ENCODE measurements at places on chromosomes 4 and X. TPM values are rescaled to one million over a fixed set of nuclear protein-coding genes. Genes with fewer than 3 reads are reported as not detected.

- no peaks in the 10 kb centered on the region for H3K27me3 ChIP-seq
- no peak for DNase-seq
- no peaks in the 10 kb centered on the region for H3K36me3 ChIP-seq
- H3K4me1 ChIP-seq = no peaks in the 10 kb centered on the region
- no peak overlapping the region for H3K27ac ChIP-seq
Measured at GRCh38 chr4:14985161-14985560, 17.1 kb upstream of the CPEB2 start.

- H3K4me1 ChIP-seq = no peaks in the 10 kb centered on the region
- H3K4me3 ChIP-seq = no peak overlapping the region
- H3K27ac ChIP-seq = no peak overlapping the region
- no peaks in the 10 kb centered on the region for H3K36me3 ChIP-seq
- H3K27me3 ChIP-seq = peaks cover 40% of the 10 kb centered on the region
- peak; percentile 17 for DNase-seq
Measured at GRCh38 chrX:69618803-69619202, 2.9 kb downstream of the EDA start.

DNA sequence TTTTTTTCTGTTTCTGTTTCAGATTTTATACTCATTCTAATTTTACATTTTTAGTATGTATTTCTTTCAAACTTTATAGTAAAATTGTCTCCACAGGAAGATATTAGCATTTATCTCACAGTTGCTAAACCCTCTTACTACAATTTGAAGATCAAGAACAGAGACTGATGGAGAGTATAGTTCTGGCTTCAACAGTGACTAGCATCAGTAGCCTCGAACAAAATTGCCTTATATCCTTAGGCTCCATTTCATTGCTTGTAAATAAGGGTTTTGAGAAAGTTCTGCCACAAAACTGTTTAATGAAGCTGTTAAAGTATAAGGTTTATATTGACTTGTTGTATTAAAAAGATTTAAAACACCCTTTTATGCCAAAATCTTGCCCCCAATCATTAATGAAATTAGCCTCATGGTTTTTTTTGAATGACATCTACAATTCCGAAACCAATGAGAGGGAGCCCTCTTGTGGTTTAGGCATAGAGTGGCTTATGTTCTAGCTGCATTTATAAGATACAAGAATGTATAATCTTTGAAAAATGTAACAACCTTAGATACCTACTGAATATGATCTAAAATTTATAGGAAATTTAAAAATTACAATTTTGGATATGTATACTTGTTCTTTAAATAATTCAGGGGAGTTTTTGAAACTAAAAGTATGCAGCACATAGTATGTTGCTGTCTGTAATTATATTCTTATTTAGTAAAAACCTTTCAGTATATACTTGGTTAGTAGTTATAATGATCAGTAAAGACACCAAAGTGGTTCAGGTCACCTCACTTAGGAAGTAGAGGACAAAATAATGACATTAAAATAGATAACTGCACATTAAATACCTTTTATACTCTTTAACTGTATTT is 109.8 kb upstream of the HPGD start:
- H3K4me1 ChIP-seq = no peaks in the 10 kb centered on the region
- DNase-seq = peak; percentile 19
- H3K27me3 ChIP-seq = no peaks in the 10 kb centered on the region
- no peak overlapping the region for H3K27ac ChIP-seq

GRCh38 chr4:74623041-74623440 is 171.3 kb downstream of the BTC start:
- H3K36me3 ChIP-seq = no peaks in the 10 kb centered on the region
- H3K27me3 ChIP-seq = no peaks in the 10 kb centered on the region
- H3K4me3 ChIP-seq = no peak overlapping the region
- H3K4me1 ChIP-seq = peaks cover 10% of the 10 kb centered on the region

DNA sequence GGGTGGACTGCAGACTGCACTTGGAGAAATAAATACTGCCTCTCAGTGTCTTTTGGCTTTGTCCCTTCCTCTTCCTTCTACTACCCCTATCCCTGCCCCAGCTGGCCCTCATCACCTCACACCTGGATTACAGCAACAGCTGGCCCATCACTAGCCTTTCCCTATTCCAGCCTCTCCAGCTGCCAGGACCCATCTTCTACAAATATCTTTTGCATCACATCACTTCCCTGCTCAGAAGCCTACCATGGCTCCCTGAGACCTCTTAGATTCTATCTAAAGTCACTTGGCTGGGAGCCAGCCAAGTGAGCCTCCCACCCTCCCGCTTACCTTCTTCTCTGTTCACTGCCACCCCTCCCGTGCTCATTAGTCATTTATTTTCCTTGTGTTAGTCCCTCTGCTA is 66.8 kb downstream of the TSC22D3 start:
- no peaks in the 10 kb centered on the region for H3K36me3 ChIP-seq
- no peak overlapping the region for H3K27ac ChIP-seq
- no peak overlapping the region for H3K4me3 ChIP-seq
- H3K27me3 ChIP-seq = peaks cover 10% of the 10 kb centered on the region
- no peaks in the 10 kb centered on the region for H3K4me1 ChIP-seq

GRCh38 chrX:1316527-1316926 is 20.1 kb upstream of the IL3RA start:
- no peaks in the 10 kb centered on the region for H3K36me3 ChIP-seq
- H3K4me3 ChIP-seq = no peak overlapping the region
- no peak overlapping the region for H3K27ac ChIP-seq

Gene CABS1
- polyA plus RNA-seq = not detected

DNA sequence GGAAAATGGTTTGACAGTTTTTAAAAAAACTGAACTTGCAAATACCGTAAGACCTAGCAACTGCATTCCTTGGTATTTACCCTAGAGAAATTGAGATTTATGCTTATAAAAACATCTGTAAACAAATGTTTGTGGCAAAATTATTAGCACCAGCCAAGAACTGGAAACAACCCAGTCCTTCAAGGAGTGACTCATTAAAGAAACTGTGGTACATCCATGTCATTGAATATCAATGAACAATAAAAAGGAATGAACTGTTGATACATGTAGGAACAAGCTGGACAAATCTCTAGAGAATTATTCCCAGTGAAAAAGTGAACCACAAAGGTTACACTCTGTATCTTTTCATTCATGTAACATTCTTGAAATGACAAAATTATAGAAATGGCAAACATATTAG is 240.2 kb upstream of the ADAMTS3 start:
- H3K27me3 ChIP-seq = no peaks in the 10 kb centered on the region
- DNase-seq = no peak
- no peak overlapping the region for H3K4me3 ChIP-seq

DNA sequence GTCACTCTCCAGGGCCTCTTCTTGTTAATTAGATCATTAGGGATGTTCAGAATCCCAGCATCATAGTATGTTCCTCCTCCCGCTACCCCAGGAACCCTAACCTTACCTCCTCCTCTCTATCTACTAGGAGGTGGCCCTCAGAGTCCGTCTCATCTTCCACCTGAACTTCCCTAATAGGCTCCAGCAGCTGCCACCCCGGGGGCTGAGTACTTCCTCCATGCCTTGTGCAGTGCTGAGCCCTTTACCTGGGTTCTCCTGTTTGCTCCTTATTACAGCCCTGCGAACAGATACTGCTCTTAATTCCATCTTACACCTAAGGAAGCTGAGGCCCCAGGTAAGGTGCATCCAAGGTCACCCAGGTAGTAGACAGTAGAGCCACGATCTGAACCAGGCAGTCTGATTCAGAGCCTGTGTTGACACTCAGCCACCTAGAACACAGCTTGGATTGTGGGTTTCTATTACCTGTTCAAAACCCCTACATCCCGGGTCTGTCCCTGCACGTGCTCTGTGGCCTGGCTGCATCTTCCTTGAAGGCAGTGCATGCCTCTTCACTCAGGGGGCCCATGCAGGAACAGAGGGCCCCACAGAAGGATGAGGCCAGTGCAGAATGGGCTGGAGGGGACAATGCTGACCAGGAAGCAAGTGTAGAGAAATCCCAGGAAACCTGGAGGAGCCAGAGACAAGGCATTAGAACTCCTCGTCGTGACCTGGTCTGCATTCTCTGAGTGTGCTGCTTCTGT is 51.4 kb upstream of the MSANTD1 start:
- no peak overlapping the region for H3K27ac ChIP-seq
- no peak for DNase-seq
- peaks cover 32% of the 10 kb centered on the region for H3K36me3 ChIP-seq
- peaks cover 39% of the 10 kb centered on the region for H3K4me1 ChIP-seq

DNA sequence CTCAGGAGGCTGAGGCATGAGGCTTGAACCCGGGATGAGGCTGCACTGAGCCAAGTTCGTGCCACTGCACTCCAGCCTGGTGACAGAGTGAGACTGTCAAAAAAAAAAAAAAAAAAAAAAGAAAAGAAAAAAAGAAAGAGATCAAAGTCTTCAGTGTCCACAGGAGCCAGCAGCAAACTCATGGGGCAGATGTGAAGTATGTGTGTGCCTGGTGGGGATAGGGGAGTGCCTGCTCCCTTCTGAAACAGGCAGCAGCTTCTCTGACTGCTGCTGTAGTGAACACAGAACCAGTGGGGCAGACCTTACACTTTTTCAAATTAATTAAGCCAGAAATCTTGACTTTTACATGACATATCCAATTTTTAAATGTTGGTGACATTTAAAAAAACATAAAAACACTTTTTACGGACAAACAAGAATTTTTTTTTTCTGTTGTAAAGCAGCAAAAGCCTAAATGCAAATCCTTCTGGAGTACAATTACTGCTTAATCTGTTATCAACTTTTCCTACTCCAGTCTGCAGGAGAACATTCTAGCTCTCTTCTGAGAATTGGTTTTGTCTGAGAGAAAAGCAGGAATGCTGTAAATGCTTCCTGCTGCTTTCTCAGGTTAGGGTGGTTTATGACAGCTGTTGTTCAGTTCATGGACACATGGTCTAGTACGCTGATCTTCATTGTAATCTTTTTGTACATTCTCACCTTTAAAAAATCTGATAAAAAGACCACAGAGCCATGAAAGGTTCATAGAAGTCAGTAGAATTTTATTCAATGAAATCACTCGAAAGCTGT is 311.1 kb downstream of the CAMK2D start:
- no peak for DNase-seq
- H3K4me3 ChIP-seq = no peak overlapping the region
- no peak overlapping the region for H3K27ac ChIP-seq
- peaks cover 15% of the 10 kb centered on the region for H3K36me3 ChIP-seq
- H3K4me1 ChIP-seq = peaks cover 26% of the 10 kb centered on the region

- H3K36me3 ChIP-seq = no peaks in the 10 kb centered on the region
- H3K4me3 ChIP-seq = no peak overlapping the region
- no peaks in the 10 kb centered on the region for H3K27me3 ChIP-seq
- no peak for DNase-seq
- H3K4me1 ChIP-seq = no peaks in the 10 kb centered on the region
Measured at GRCh38 chr4:40710484-40711254, 39.1 kb upstream of the NSUN7 start.

GRCh38 chr4:156968479-156968984 is 3.1 kb downstream of the PDGFC start:
- H3K4me1 ChIP-seq = peaks cover 9% of the 10 kb centered on the region
- H3K36me3 ChIP-seq = peaks cover 2% of the 10 kb centered on the region
- no peak overlapping the region for H3K27ac ChIP-seq

DNA sequence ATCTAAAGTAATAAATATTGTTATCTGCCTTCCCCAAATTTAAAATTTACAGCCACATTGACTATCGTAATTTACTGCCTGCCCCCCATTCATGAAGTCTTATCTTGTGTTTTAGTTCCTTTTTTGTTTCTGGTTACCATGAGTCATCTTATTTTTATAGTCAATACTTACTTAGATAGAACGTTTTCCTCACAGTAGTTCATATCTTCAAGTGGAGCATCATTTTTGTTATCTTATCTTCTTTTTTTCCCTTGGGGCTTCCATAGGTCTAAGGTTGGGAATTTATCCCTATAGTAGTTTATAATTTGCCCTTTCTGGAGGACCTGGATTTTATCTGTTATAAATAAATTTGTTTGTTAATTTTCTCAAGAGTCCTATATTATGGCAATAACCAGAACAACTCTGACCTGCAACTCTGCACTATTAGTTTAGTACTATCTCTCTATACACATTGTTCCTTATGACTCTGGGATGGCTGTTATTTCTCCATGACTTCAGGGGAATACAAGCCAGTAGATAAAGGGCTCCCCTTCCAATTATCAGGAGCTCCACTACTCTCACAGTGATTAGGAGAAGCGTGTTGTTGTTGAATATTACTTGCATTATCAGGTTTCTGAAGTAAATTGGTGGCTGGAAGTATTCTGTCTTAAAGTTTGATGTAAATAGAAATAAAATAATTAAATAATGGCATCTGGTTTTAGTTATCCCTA is 330.6 kb downstream of the GALNTL6 start:
- peaks cover 7% of the 10 kb centered on the region for H3K4me1 ChIP-seq
- peak; percentile 55 for DNase-seq
- no peak overlapping the region for H3K4me3 ChIP-seq
- H3K36me3 ChIP-seq = no peaks in the 10 kb centered on the region

Gene ARHGAP36
- polyA plus RNA-seq = 0.23 TPM

Gene TNIP3
- 0.28 TPM for polyA plus RNA-seq
